GM12891 (cell line): ENCODE measurements at places on chromosomes 11 and 22.

DNA sequence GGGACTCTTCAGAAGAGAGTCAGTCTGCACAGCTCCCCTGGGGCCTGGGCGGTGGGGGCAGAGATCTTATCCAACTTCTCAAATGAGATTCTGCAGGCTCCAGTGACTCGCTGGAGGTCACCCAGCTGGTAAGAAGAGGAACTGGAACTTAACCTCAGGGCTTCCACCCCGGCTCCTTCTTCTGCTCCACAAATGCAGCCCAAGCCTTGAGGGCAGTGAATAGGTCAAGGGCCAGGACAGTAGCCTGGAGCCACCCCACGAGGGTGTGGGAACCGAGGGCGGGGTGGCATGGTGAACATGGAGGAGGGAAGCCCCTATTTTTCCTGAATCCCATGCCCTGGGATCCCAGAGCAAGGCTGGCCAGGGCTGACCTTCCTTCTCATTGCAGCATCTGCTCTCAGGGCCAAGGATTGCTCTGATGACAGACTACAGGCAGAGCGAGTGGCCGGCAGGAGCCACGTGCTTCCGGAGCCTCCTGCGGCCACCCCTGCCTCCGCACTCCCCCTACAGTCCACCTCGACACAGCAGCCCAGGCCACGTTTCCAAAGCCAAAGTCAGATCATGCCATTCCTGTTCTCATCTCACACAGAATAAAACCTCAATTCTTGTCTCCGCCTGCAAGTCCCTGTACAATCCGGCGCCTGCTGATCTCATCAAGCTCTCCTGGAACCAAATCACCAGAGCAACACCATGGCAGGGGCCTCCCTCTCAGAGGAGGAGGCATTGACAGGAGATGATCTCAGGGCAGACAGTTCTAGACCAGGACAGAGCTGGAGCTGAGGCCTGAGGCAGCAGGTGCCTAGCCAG, 21.1 kb upstream of the UPK3A start:
- peak; percentile 74 for DNase-seq

DNA sequence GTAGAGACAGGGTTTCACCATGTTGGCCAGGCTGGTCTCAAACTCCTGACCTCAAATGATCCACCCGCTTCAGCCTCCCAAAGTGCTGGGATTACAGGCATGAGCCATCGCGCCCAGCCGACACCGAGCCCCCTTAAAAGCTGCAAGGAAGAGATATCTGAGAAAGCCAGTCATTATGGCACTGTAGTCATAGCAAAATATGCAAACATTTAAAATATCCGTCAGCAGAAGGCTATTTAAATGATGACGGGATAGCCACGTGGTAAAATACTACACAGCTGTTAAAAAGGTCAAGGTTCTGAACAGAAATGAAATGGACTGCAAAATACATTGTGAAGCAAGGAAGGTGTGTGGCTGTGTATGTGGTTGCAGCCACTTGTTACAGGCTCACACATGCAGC, 6.4 kb upstream of the CCDC88B start:
- no peak for DNase-seq

DNA sequence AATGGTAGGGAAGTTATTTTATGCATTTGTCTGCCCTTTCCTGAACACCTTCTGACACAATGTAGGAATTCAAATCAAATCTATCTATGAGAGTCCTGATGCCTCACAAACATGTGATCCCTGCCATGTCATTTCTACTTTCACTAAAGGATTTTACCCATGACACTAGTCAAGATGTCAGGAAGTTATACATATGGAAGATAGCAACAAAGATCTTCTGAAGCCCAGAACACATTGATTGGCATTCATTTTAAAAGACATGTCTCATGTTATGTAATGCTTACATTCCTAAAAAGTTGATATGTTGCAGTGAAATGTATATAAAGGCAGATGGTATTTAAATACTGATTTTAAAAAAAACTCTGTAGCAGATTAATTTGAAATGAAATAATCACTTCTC, 61.5 kb downstream of the FAM76B start:
- no peak for DNase-seq

- DNase-seq: no peak
These were observed at the start of gene OR8J1 for GRCh38 chr11:56353991-56354390. Gene OR8J1, plus strand, starts transcription at chr11:56354291. Its CDS starts 5,956 bp downstream, at chr11:56360247.

- DNase-seq: no peak
These were observed 304.0 kb upstream of the NARS2 start for GRCh38 chr11:78878631-78879030.
